Activated T-helper 17 cell treated with anti-CD3 and anti-CD28 coated beads, Interleukin-2, amount 50 U/mL, for 72 hours (primary cell): ENCODE measurements at places on chromosomes 6 and 20.

DNA sequence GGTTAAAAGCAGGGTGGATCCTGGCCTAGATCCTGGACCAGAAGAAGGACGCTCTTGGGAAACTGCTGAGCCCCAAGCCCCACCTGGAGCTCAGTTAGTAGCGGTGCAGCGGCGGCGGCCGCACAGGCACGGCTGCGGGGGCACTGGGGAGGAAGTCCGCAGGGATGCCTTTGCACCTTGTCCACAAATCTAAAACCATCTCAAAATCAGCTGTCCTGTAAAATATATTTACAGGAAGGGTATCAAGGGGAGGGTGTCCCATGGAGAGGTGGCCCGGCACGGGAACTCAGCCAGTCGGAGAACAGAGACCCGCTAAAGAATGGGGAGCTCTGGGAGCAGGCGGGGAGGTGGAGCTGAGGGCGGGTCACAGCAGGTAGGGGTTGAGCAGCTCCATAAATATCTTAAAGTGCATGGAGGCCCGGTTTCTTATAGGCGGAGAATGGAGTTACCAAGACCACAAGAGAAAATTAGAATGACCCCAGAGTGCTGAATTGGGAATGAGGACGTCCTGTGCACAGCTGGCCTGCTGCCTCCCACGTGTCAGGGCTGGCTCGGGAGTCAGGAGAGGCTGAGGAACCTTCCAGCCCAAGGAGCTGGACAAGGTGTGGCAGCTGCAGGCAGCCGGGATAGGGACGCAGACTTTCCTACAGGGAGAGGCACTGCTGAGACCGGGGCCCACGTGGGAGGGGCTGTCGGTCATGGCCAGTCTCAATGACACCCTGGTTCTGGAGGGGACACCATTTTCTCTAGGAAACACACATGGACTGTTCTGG is 8.0 kb downstream of the MTG2 start:
- no peak for ATAC-seq

DNA sequence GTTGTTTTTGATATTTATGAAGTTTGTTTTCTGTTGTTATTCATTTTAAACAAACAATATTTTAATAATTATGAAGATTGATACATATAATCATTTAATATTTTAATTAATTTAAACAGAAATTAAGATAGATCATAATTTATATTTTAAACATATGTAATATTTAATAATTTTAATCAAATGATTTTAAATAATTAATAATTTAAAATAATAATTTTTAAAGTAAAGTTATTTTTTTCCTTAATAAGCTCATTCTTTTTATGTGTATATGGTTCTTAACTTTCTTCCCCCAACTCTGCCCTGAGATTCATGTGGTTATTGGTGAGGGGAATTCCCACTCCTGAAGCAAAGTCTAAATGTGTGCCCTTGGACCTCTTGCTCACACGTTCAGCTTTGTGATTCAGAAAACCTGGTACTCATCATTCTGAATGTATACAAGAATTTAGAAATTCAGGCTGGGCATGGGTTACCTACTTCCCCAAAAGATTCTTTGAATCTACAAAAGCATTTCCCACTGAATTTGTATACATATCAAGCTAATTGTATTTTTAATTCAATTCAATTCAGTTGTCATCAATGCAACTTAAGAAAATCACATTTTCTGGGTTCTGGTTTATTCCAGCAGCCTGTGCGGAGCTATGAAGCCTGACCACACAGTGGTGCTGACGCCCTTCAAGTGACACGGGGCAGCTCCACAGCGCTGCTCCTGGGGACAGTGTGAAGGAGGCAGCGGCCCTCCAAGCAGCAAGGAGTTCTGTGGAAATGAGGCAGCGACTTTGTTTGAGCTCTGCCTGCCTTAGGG is 168.9 kb upstream of the UST start:
- peak; percentile 96 for ATAC-seq

DNA sequence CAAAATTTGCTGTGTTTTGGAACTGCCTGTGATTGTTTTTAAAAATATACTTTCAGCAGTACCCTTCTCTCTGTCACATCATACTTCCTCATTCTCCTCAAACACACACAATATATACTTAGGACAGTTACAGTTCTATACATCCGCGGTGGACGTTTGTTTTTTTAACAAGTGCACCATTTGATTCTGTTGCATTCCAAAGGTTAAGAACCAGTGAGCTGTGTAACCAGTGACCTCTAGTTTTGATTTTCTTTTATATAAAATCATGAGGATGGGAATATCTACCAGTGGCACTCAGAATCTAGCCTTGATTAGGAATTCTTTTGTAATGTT is 152.8 kb downstream of the CARMIL1 start:
- ATAC-seq, result no peak

DNA sequence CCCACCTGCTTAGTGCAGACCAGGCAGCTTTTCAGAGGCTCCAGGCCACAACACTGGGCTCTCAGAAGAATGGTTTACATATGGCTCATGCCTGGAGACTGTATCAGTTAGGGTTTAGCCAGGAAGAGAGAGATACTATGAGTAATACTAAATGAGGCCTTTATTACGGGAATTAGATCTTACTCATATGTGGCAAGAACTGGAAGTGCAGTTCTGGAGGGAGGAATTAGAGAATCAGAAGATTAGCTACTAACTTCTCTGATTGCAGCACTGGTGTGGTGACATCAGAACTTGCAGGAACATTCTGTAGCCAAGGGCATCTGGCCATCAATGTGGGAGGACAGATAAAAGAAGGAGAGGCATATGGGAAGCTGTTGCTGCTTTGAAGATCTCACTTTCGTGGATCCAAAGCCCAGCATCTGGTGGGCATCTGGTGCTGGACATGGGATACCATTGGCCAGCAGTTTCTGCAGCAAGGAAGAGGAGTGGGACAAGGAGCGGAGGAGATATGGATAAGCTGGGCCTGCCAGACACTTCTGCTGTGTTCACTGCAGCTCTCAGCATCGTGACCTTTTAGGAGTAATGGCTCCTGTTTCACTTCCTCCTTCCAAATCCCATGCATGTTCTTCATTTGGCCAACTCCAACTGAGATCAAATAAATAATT is 248.5 kb downstream of the BTBD3 start:
- ATAC-seq, result no peak

DNA sequence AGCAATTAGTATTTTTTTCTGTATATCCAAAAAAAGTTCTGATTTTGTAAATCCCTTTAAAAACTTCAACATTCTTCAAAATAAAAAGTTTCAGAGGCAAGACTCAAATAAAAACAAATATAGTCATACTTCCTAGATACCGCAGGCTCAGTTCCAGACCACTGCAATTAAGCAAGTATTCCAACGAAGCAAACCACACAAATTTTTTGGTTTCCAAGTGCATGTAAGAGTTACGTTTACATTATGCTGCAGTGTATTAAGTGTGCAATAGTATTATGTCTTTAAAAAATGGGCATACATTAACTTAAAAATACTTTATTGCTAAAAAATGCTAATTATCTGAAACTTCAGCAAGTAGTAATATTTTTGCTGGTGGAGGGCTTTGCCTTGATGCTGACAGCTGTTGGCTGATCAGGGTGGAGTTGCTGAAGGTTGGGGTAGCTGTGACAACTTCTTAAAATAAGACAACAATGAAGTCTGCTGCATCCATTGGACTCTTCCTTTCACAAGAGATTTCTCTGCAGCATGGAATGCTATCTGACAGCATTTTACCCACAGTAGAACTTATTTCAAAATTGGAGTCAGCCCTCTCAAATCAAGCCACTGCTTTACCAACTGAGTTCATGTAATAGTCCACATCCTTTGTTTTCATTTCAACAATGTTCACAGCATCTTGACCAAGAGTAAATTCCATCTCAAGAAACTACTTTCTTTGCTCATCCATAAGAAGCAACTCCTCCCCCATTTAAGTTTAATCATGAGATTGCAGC is 46.0 kb downstream of the PHIP start:
- ATAC-seq, result no peak

GRCh38 chr6:140208286-140208685 is 833.8 kb upstream of the CITED2 start:
- ATAC-seq, result no peak

GRCh38 chr6:110875548-110876169 is 1.1 kb downstream of the AMD1 start:
- ATAC-seq, result peak; percentile 26

DNA sequence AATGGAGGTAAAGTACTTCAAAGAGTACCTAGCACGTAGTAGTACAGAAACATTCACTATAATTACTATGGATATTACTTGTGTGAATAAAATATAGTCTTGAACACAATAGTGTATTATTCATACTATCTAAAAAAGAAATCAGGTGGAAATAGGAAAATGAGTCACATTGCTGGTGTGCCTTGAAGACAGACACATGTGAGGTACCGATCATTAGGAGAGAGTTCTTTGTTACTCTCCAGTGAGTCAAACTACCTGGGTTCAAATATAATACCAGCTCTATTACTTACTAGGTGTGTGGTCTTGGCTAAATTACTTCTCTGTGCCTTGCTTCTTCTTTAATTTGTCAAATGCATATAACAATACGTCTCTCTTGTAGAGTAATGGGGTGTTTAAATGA is 50.8 kb upstream of the BEND6 start:
- no peak for ATAC-seq

DNA sequence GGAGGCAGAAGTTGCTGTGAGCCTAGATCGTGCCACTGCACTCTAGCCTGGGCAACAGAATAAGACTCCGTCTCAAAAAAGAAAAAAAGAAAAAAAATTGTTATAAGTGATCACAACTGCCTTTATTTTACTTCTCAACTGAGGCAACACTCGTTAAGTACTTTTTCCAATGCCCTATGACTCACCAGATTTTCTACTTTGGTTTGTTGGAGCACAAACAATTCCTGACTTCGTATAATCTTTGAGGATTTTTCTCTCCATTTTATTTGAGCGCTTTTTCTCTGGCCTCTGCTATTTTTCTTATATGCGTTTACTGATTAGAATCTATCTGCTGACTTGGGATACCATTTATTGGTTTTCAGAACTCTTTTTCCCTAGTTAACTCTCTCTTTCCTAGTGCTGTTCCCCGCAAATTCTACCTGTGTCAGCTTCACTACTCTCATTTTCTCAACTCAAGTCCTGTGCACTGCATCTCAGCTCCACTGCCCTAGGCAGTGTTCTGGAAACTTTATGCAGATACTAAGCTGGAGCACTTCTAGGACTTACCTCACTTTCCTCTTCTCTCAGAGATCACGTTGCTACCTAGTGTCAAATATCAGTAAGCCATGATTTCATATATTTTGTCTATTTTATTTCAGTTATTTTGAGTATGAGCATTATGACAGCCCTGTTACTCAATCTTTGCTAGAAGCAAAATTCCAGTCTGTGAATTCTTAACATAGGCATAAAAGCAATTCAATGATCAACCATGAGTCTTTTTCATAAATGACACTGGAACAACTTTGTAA is 1120.1 kb upstream of the CITED2 start:
- ATAC-seq, result no peak

DNA sequence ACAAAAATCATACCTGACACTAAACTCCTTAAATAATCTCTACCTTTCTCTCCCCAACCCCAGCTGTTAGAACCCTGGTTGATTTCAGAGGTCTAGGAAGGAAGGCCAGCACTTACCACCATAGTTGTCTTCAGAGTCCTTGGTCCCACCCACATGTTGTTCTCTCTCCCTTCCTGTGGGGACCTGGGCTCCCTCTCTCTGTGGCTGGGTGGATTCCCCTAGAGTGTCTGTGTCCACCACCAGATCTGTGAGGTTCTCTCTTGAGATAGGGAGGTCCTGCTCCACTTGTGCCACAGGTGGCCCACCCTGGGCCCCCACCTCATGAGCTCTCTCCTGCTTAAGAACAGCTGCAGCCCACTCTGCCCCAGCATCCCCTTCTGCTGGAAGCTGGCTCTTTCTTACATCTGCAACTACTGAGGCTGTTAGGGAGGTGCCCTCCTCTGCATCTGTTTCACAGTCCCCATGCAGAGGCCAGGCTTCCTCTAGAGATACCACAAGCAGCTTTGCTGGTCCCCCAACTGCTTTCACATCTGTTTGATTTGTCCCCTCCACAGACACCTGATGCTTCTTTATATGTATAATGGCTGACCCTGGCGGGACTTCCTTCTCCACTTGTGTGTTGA is 5.2 kb downstream of the MDC1 start:
- peak; percentile 56 for ATAC-seq

DNA sequence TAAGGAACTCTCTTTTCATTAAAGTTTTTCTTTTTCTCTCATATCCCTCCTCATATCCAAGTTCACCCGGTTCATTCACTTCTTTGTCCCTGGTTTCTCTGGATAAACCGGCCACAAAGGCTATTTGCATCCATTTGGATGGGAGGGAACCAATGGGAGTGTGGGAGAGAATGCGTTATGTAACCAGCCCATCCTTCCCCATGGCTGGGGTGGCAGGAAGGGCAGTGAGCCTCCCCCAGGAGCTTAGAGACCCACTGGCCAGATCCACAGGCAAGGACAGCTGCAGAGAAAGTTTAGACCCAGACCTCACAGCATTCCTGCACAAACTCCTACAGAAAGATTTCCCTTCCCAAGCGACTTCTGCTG is 10.7 kb downstream of the CASS4 start:
- ATAC-seq, result no peak

GRCh38 chr6:3041606-3042005 is 26.7 kb upstream of the RIPK1 start:
- ATAC-seq, result no peak
